ENCODE measurements at places on chromosomes 1 and 21.
A peak's percentile ranks its signal among the peaks of the same experiment; 100 is the strongest.

DNA sequence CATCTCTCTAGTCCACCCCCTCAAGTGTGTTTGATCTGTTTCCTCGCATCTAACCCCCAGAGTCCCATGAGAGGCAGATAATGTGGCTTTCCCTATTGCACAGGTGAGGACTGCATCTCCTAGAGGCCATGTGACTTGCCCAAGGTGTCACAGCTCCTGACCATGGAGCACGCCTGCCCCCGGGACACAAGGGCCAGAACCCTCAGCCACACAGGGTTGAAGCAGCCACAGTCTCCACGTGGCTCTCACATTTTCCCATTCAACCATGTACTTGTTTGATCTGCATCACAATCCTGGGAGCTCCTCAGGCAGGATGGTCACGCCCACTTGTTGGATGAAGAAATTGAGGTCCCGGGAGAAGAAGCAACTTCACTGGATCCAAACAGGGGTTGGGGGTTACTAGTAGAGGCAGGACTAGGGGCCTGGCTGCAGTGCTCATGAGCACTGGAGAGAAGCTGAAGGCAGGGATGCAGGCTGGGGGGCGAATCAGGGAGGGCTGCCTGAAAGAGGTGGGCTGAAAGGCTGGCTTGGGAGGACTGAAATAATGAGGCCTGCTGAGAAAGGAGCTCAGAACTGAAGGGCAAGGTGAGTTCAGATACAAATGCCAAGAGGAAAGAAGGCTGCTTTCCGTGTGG lies 207.9 kb downstream of the PTPRU start:
- DNase-seq = no peak

DNA sequence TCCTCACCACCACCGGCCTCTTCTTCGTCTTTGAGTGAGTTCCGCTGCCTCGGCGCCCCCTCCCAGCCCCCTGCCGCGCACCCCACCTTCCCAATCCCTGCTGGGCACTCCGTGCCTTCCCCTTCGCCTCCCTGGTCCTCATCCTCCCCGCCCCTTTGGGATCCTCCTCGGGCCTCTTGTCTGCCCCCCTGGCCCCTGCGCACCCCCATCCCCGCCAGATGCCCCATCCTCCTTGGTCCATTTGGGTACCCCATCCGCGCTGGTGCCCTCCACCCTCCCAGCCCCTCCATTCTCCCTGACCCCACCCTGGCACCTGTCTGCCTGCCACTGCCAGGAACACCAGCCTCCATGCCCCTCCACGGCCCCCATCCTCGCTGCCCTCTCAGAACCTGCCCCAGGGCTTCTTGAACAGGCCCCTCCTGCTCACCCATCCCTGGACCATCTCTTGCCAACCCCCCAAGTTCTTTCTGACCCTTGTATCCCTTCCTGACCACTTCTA lies 667 bp downstream of the ZDHHC18 start:
- no peak for DNase-seq

GRCh38 chr1:55071477-55071876 lies 32.1 kb downstream of the PCSK9 start:
- DNase-seq = peak; percentile 66

DNA sequence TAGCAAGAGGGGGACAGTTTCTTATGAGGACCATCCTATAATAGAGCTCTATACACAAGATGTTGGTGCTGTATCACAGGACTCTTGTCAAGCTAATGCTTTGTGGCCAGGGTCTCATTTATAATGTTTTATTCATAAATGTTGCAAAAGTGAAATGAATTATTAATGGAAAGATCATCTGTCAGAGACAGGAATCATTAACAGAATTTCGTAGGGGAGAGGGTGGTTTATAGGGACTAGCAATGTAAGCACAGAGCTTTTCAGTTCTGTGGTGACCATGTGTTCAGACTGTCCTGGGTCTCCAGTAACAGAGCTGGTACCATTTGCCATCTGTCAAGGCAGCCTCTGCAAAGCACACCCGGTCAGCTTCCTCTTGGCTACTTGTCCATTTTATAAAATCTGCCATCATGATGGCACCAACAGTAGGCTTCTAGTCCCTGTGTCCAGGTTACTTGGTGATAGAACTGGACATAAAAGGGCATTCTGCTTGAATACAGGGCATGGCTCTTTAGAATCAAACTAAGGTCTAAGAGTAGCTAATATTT lies 36.2 kb downstream of the LPAR3 start:
- no peak for DNase-seq

GRCh38 chr1:223214261-223214807 lies 71.3 kb upstream of the TLR5 start:
- DNase-seq = no peak

DNA sequence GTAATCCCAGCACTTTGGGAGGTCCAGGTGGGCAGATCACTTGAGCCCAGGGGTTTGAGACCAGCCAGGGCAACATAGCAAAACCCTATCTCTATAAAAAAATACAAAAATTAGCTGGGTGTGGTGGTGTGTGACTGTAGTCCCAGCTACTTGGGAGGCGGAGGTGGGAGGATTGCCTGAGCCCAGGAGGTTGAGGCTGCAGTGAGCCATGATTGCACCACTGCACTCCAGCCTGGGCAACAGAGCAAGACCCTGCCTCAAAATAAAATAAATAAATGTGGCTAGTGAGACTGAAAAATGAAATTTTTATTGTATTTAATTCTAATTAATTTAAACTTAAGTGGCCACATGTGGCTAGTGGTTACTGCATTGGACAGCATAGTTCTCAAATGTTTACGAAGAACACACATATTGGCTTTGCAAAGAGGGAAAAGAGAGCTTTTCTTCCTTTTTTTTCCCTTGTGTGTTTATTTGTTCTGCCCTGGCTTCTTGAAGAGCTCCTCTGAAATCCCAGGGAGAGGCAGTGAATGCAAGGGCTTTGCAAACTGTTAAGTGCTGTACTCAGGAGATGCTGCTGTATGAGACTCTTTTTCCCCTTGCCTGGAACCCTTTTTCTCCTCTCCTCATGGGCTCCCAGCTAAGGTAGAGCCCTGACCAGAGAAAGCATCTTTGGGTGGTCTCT lies 59.0 kb upstream of the RPL11 start:
- no peak for DNase-seq

DNA sequence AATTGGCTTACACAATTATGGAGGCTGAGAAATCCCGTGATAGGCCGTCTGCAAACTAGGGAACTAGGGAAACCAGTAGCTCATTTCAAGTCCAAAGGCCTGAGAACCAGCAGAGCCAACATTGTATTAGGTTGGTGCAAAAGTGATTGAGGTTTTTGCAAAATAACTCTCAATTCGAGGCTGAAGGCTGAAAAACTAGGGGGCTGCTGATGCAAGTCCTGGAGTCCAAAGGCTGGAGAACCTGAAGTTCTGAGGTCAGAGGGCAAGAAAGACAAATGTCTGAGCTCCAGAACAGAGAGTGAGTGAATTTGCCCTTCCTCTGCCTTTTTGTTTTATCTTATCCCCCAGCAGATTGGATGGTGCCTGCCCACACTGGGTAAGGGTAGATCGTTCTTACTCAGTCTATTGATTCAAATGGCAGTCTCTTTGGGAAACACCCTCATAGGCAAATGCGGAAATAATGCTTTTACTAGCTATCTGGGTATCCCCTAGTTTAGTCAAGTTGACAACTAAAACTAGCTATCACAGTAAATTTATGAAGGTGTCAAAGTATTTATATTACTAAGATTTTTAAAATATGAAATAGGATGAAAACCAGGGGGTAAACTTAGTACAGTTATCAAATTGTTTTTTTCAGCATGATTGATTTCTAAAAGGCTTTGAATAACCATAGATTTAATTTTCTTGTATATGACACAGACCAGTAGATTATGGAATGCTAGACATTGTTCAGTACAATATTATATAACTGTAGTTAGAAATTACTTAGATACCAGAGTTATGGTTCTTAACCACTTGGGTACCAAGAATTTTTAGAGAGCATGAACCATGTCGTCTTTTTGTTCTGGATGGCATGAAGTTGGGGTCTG lies 15.4 kb downstream of the RABGAP1L start:
- DNase-seq = peak; percentile 30

- DNase-seq = no peak
Observed at GRCh38 chr1:245179706-245180105, 24.9 kb downstream of the KIF26B start.

- no peak for DNase-seq
Observed at GRCh38 chr1:10953505-10954193, 58.8 kb upstream of the TARDBP start.

- peak; percentile 7 for DNase-seq
Observed at GRCh38 chr1:175600721-175601440, 142.5 kb downstream of the TNR start.

DNA sequence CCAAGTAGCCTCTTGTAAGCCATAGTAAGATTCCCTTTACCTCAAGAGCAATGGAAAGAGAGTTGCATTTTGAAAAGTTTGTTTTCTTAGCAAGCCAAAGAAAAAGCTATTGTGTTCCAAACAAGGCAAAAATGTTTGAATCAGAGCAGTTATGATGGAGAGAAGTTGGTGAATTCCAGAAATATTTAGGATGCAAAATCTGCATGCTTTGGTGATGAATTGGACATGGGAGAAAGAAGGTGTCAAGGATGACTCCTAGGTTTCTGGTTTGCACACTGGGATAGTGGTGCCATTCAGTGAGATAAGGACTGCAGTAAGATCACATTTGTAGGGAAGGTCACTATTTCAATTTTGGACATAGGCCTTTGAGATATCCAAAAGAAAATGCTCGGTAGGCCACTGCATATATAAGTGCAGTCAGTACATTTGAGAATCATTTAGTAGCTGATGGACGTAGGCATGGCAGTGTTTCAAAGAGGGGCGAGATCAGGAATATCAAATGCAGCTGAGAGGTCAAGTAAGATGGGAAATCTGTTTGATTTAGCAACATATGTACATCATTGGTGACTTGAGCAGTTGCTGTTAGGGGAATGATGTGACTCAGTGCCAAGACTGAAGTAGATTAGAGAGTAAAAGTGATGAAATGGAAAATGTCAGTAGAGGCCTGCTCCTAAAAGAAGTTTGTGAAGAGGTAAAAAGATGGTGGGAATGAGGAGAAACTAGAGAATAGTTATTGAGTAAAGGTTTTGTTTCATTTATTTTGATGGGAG lies 33.9 kb upstream of the GPR25 start:
- DNase-seq = no peak

GRCh38 chr1:183832459-183832858 lies 27.5 kb downstream of the RGL1 start:
- no peak for DNase-seq

- no peak for DNase-seq
Observed at GRCh38 chr1:47402591-47402990, 13.5 kb upstream of the FOXE3 start.

GRCh38 chr1:33641104-33641830 lies 168.8 kb downstream of the ZSCAN20 start:
- DNase-seq = peak; percentile 22

DNA sequence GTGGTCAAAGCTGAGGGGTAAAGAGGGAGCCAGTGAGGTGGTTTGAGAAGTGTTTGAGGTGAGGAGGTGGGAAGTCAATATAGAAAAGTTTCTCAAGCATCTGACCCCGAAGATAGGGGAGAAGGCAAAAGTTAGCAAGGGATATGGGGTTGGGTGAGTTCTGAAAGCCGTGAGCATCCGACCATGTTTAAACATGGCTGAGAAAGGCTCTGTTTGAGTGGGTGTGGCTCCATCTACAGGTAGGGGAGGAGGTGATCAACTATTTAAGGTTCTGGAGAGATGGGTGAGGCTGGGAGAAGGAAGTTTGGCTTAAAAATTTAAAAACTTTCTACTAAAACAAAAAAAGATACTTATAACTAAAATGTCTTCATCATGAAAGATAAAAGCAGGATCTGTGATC lies 273.8 kb downstream of the KCNJ6 start:
- DNase-seq = peak; percentile 28

DNA sequence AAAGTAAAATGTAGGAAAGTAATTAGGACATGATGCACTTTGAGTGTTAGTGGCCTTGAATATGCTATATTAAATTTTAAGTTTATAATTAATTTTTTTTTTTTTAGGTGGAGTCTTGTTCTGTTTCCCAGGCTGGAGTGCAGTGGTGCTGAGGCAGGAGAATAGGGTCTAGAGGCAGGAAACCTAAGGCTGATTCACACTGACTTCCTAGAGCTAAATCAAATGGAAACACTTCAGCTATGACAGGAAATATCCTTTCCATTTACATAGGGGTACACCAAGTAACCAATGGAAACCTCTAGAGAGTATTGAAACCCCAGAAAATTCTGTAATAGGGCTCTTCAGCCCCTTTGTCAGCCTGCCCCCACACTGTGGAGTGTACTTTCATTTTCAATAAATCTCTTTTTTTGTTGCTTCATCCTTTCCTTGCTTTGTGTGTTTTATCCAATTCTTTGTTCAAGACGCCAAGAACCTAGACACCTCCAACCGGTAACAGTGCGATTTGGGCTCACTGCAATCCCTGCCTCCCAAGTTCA lies 17.9 kb upstream of the THRAP3 start:
- no peak for DNase-seq

DNA sequence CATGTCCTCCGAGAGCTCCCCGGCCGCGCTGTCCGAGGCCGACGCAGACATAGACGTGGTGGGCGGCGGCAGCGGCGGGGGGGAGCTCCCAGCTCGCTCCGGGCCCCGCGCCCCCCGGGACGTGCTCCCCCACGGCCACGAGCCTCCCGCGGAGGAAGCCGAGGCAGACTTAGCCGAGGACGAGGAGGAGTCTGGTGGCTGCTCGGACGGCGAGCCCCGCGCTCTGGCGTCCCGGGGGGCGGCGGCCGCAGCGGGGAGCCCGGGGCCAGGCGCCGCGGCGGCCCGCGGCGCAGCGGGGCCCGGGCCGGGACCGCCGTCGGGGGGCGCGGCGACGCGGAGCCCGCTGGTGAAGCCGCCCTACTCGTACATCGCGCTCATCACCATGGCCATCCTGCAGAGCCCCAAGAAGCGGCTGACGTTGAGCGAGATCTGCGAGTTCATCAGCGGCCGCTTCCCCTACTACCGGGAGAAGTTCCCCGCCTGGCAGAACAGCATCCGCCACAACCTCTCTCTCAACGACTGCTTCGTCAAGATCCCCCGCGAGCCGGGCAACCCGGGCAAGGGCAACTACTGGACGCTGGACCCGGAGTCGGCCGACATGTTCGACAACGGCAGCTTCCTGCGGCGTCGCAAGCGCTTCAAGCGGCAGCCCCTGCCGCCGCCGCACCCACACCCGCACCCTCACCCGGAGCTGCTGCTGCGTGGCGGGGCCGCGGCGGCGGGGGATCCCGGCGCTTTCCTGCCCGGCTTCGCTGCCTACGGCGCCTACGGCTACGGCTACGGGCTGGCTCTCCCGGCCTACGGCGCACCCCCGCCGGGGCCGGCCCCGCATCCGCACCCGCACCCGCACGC lies 547 bp downstream of the FOXD2 start:
- no peak for DNase-seq

GRCh38 chr1:164263540-164263939 lies 295.4 kb upstream of the PBX1 start:
- no peak for DNase-seq

GRCh38 chr1:153945131-153945794 lies 1.3 kb downstream of the DENND4B start:
- peak; percentile 86 for DNase-seq

DNA sequence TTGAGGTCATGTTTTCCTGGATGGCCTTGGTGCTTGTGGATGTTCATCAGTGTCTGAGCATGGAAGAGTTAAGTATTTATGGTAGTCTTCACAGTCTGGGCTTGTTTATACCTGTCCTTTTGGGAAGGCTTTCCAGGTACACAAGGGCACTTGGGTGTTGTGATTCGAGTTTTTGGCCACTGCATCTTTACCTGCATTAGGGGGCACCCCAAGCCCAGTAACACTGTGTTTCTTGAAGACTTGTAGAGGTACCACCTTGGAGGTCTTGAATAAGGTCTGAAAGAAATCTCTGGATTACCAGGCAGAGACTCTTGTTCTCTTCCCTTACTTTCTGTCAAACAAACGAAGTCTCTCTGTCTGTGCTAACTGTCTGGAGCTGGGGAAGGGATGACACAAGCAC lies 34.4 kb upstream of the ROR1 start:
- no peak for DNase-seq
